ENCODE measurements at places on chromosomes 1 and 21.

DNA sequence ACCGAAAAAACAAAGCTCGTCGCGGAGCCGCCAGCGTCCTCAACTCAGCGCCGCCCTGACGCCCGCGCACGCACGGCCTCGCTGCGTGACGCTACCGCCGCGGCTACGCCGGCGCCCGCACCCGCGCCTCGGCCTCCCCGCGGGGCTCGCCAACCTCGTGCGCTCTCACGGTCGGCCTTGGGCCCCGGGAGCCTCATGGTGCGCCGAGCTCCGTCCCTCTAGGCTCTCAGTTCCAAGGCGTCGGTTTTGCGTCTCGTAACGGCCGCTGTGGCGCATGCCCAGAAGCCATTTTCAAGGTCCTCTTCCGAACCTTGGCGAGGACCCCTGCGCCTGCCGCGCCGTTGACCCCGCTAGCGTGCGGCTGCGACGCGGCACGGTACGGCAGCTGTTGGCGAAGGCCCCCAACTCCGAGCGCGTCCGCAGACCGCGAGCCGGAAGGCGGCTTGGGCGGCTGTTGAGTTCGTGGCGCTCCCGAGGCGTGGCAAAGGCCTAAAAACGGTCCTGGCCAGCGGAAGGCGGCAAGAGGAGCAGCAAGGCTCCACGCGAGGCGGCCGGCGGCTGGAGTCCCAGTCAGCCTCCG is at the start of gene HENMT1:
Gene HENMT1, minus strand, starts transcription at position 64 of the 580 bp plus-strand sequence. CDS start 1,209 bp downstream, outside the sequence.
- DNase-seq: peak; percentile 63

DNA sequence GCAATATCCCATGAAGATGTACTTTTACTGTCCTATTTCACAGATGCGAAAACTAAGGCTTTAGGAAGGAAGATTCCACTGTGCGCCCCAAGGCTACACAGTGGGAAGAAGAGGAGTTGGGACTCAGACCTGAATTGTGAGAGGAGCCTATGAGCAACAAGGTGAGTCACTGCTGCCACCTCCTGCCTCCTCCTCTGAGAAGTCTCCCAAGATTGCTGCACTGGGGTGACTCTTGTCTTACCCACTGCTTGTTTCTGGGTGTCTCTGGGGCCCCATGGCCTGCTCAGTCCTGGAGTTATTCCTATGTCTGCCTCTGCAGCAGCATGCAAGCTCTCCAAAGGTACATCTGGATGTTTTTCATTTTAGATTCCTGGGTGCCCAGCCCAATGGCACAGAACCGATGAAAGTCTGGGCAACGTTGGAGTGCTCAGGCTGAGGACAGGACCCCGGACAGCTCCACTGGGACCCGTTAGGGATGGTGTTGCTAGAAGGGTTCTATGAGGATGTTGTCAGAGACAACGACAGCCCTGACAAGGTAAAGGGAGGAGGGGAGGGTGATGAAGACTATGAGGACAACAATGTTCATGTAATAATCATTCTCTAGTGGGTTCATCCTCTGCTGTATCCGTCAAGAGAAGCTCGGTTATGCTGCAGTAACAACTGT is 11.0 kb upstream of the C1QA start:
- DNase-seq: no peak

- DNase-seq: no peak
Observed at GRCh38 chr1:119954476-119955422, 58.4 kb upstream of the ADAM30 start.

- no peak for DNase-seq
Observed at GRCh38 chr1:240739754-240740153, 127.8 kb upstream of the GREM2 start.

- no peak for DNase-seq
Observed at GRCh38 chr1:15153184-15153841, at the start of gene TMEM51. TSS of gene TMEM51 (plus strand) at chr1:15153747. CDS start at chr1:15215088, 61,341 bp downstream.

- no peak for DNase-seq
Observed at GRCh38 chr1:234235434-234235881, 137.8 kb upstream of the COA6 start.

DNA sequence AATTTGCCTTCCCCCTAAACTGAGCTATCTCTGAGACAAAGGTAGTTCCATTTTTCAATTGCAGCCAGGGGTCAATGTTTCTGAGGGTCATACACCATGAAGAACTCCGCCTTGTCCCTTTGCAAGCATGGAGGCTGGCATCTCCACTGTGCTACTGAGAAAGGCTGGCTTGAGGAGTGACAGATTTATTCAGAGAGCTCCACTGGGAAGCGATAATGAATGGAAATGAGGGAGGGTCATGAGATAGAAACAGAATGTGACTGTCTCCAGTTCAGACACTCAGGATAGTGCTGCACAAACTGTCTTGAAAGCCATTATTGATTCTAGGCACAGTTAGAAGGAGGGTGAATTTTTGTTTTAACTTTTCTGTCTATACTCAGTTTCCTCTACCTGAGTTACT is 197.5 kb downstream of the ZNF326 start:
- no peak for DNase-seq

DNA sequence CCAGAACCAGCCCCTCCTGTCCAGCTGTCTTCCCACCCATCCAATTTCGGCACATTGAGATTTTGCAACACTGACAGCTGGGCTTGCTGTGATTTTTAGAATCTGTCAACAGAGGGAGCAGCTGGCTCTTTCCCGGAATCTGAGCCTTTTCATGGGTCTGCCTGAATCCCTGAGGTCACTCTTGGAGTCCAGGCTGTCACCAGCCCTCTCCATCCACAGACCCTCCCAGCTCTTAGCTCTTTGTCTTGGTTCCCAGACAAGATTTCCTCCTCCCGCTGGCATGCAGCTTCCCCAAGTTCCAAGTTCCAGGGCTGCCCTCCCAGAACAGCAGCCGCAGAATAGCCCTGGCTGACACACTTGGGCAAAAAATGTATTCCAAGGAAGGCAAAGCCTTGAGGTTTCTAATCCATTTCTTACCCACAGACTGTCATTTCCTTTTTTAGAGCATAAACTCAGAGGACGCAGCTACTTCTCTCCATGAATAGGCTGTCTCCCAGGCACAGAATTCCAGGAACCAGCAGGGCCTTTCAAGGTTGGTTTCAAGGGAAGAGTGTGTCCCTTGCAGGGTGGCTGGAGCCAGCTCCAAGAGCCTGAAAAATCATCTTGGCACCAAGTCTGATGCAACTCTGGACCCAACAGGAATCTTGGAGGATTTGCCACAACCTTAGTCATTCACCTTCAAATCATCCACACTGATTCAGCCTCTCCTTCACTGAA is 7.1 kb upstream of the TMEM61 start:
- no peak for DNase-seq

- no peak for DNase-seq
Observed at GRCh38 chr1:14321422-14321821, 277.1 kb upstream of the KAZN start.

DNA sequence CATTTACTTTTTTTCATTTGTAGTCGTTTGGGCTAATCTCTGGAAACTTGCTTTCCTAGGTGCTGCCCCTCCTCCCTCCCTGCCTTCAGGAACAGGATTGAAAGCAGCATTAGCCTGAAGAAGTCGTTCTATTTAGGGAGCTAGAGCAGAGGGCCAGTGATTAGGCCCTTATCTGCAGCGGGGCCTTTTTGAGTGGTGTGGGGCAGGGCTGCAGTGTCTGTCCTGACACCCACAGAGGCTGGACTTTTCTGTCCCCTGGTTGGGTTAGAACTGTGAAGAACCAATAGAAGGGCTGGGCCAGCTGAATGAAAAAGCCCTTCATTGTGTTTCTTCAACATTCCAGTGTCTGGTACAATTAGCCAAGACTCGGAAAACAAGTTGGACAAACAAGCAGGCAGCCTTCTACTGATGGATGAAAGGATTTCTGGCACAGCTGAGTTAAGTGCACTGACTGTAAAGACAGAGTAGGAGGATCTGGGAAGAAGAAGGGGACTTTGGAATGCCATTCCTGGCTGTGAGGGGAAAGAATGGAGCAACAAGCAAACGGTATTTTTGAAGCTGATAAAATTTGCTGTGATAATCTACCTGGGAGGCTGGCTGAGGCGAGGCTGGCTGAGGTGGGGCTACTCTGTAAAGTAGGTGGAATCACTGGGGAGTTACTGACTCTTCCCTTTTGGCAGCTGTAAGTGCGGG is 9.7 kb downstream of the MACF1 start:
- no peak for DNase-seq

GRCh38 chr21:33039536-33039935 is 13.8 kb downstream of the OLIG2 start:
- DNase-seq: no peak

GRCh38 chr21:35265170-35265877 is 216.2 kb upstream of the RUNX1 start:
- no peak for DNase-seq

DNA sequence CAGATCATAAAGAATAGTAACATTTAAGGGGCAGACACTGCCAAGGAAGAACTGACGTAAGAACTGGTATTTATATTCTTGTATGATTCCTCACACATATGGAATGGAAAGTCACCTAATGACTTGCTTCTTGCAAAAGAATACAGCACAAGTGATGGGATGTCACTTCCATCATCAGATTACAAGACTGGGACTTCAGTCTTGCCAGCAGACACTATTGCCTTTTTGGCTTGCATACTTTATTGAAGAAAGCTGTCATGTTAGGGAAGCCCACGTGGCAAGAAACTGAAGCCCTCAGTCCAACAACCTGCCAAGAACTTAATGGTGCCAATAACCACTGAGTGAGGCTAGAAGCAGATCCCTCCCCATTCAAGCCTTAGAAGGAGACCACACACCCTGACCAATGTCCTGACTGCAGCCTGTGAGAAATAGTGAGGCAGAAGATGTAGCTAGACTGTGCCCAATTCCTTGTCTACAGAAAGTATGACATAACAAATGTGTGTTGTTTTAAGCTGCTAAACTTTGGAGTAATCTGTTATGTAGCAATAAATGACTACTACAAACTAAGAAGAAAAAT is 12.0 kb downstream of the EGLN1 start:
- no peak for DNase-seq

DNA sequence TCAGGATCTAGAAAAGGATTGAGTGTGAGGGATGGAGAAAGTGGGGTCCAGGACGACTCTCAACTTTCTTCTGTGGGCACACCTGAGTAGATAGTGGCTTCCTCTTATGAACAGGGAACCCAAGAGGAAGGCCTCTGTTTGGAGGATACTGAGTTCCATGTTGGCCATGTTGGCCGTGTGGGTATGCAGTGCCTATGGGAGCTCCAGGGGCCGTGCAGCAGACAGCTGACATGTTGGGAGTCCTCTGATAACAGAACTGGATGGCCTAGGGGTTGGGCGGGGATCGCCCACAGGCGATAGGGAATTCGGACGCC is 43.0 kb downstream of the TMEM53 start:
- no peak for DNase-seq

GRCh38 chr1:220691053-220691684 is 1.0 kb downstream of the C1orf115 start:
- DNase-seq: no peak

DNA sequence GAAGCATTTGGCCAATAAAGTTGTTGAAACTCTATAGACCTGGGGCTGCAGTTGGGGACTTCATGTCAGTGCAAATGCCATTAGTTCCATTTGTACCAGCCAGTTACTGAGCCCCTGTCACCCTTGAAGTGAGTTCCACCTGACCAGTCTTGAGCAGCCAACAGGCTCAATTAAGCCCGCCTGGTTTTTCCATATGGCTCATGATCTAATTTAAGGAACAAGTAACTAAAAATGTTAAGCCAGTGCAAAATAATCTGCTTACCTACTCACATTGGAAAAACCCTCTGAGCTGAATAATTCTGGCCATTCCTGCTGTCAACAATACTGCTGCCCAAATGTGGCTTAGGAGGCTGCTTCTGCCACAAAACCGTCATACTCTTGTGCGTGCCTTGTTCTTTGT is 21.6 kb downstream of the NSUN4 start:
- DNase-seq: no peak

All from stimulated activated CD8-positive, alpha-beta memory T cell treated with anti-CD3 and anti-CD28 coated beads, Interleukin-7, amount 100 ng/mL, for 48 hours (primary cell).